Fibroblast of lung (primary cell): ENCODE measurements at places on chromosomes 1 and 21.

- DNase-seq, result no peak
Measured at GRCh38 chr21:38989379-38989744, 183.6 kb downstream of the ETS2 start.

DNA sequence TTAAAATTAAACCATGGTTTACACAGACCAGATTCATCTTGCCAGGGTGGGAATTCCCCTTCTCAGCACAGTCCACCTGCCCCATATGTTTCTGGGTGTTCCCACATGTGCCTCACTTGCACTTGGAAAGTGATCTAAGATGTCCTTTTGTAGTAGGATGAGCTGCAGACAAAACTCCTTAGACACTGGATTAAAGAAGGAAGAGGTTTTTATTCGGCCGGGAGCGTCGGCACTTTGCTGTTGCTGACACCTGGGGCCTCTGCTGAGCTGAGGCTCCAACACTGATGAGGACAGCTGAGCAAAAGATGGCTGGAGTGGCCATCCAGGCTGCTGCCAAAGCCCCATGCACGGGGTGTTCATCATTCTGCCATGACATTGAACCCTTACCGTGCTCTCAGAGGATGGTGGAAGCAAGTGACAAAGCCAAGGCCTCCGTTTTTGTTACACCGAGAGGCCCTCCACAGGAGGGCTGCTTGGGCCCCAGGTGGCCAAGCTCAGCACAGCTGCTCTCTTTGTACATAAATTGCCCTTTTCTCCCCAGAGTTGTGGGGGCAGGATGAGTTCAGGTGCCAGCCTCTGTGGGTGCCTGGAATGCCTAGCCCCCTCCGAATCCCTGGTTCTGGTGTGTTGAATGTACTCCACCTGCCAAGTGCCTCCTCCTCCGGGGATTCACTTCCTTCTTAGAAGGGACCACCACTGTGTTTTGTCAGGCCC lies 7.3 kb upstream of the ACOT11 start:
- no peak for DNase-seq

DNA sequence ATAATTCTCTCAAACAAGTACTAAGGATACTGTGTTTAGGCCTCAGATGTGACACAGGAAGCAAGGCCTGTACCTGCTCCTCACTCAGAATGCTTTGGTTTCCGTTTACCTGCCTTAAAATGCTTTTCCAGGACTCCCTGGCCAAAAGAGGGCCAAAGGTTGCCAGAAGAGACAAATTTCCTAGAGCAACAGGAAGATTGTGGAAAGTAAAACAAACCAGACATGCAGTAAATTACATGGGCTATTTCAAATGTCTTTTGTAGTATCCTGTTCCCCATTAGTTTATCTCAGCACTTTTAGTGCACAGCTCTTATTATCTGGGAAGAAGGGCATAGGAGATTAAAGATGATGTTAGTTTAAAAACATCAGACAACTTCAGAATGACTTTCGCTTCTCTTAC lies 280.0 kb downstream of the NFIA start:
- no peak for DNase-seq

GRCh38 chr1:89125913-89126580 lies at the start of gene GBP2:
GBP2 (minus strand) TSS chr1:89126114; CDS start chr1:89121966, 4,148 bp downstream.
- peak; percentile 85 for DNase-seq

DNA sequence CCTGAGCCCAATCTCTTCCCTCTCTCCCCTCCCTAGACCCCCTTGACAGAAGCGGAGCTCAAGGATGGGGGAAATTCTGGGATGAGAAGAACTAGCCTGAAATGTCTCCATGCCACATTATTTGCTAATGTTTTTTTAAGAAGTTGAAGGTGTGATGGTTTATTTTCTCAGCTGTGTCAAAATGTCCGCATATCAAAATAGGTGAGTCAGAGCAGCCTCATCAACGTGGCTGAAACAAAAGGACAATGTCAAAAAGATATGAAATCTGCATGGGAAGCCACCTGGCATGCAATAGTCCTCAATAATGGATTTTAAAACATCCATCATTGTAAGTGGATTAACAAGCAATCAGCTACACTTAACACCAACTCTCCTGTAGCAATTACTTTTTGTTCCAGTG lies 101.4 kb downstream of the BEND5 start:
- no peak for DNase-seq

- DNase-seq, result no peak
Measured at GRCh38 chr1:118993700-118994026, 5.5 kb upstream of the TBX15 start.

DNA sequence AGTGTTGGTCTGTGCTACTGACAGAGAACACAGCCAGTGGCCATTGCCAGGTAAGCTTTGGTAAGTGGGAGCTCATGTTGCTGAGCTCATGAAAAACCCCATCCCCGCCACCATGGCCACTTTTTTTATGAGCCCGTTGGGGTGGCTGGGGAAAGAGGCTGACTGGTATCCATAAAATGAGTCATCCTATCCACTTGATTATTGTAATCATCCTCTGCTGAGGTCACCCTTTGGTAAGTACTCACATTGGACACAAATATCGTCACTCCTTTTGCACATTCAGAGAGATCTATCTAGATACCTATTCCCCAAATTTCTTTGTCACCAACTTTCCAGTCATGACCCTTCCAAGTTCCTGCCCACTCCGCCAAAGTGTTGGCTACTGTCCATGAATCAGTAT lies 22.0 kb downstream of the SLAMF7 start:
- DNase-seq, result no peak

- DNase-seq, result no peak
Measured at GRCh38 chr1:41950820-41951219, 32.1 kb upstream of the HIVEP3 start.

- DNase-seq, result no peak
Measured at GRCh38 chr1:154565876-154566275, 1.7 kb upstream of the CHRNB2 start.

GRCh38 chr1:75131565-75132241 lies 2.5 kb upstream of the LHX8 start:
- DNase-seq, result no peak

- DNase-seq, result no peak
Measured at GRCh38 chr1:42838482-42839190, 7.8 kb upstream of the ZNF691 start.

DNA sequence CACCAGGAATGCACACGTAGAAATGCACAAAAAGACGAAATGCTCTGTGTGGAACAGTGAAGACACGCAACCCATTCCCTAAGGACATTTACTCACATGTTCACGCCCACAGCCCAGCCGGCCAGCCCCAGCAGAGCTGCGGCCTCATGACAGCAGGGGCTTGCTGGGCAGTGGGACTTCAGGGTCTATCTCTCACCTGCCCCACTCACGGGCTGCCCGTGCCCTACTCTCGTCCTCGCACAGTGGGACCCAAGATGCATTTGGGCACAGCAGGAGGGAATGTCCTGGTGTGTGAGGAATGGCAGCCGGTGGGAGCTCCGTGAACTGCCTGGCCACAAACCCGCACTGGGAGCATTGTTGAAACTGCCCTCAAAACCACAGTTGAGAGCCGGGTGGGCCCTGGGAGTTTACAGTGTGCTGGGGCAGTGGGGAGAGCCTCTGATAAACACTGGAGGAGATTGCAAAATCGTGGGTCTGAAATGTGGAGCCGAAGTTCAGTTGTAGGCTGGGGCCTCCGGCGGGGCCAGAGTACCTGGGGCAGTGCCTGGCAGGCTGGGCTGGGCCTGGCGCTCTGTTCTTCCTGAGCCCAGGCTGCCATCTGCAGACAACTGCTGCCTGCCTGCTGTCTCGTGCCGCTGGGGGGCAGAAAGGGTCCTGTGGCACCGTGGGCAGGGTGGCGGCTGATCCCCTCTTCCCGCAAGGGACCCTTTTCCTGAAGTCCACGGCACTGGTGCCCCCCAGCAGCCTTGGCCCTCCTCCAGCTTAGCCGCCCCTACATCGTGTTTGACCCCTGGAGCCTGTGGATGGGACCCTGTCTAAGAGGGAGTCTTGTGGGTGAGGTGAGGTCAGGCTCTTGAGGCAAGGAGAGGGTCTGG lies 20.7 kb upstream of the POFUT2 start:
- DNase-seq, result peak; percentile 88

DNA sequence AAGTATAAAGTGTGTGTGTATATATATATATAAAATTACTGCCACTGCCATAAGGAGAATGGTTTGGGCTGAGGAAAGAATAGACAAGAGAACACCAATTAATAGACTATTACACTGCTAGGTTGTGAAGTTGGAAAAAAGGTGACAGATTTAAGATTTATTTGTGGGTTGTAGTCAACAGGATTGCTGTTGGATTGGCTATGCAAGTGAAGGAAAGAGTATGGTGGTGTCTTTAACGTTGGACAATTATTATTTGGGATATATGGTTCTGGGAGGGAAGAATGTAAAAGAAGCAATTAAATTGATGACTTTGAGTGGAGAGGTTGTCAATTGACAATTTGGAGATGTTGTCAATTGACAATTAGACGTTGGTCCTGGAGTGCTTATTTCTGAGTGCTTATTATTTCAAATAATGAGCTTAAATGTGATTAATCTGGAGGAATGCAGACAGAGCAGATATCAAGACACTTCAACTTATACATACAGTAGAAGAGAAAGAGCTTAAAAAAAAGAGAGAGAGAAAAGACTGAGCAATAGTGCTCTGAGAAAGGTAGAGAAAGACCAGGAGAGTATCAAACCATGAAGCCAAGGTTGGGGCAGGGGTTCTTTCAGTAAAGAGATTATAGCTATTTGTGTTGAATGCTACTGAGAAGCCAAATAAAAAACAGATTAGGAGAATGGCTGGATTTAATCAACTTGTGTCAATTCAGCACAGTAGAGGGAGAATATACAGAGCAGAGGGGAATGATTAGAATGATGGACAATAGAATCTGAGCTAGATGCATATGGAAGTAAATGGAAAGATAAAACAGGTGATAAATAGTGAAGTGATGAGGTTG lies 9.7 kb downstream of the PTGS2 start:
- no peak for DNase-seq

DNA sequence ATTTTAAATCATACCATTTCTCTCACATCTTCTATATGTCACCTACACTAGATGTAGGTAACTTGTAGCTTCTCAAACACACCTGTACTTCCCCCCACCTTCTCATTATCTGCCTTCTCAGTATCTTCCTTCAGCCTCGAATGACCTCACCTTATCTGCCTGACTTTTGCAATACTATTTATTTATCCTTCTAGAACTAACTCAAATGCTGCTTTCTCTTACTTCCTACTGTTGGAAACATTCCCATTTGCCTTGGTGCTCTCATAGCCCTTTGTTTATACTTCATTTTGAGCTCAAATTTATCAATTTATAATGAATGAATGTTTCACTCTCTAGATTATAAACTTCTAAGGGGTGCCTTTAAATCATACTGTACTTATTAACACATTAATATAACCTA lies 50.4 kb upstream of the KIAA1614 start:
- peak; percentile 6 for DNase-seq

DNA sequence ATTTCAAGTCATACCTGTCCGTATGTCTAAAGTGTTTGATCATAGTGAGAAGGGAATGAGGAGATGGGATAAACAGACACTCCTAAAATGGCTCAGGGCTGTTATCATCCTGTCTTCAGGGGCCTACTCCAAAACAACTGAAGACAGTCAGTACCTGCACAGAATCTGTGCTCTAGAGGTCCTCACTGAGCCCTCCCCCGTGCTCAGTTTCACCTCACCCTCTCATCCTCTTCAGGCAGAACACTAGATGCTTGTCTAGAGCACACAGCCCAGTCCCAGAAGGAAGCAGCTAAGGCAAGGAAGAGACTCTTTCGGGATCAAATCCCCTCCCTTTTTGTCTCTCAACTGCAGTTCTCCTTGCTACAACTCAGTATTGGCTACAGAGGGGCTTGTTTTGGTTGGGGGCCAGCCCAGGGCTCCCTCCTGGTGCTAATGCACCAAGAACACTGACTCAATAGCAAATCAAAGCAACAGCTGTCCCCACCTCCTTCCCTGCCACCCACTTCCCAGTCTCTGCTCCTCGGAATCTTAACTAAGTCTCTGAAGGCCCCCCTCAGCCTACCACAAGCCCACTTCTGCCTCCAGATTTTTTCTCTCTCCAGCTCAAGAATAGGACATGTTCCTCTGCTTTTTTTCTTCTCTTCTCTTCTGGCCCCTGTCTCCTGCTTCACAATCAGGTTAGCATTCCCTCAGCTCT lies 10.1 kb downstream of the CADM3 start:
- no peak for DNase-seq
